ENCODE measurements at places on chromosomes 5 and 9.

- DNase-seq, result no peak
Observed at GRCh38 chr5:173972925-173973615, 15.9 kb upstream of the C5orf47 start.

DNA sequence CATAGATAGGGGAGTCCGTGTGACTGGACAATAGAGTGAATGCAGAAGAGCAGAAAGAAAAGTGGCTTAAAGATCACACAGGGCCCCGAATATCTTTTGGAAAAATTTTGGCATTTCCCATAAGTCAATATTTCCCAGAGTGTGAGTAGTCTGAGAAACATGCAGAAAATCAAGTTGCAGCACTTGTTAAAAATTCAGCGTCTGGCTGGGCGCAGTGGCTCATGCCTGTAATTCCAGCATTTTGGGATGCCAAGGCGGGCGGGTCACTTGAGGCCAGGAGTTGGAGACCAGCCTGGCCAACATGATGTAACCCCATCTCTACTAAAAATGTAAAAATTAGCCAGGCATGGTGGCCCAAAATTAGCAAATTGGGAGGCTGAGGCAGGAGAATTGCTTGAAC is 227.0 kb downstream of the DRD1 start:
- no peak for DNase-seq

DNA sequence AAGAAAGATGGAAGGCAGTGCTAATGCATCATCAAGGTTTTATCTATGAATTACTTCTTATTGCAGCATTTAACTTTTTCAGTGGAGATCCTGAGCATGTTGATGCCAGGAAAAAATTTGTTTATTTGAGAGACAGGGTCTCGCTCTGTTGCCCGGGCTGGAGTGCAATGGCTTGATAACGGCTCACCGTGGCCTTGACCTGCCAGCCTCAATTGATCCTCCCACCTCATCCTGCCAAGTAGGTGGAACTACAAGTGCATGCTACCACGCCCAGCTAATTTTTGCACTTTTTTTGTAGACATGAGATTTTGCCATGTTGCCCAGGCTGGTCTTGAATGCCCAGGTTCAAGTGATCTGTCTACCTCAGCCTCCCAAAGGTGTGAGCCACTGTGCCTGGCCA is 47.2 kb downstream of the AOPEP start:
- no peak for DNase-seq

DNA sequence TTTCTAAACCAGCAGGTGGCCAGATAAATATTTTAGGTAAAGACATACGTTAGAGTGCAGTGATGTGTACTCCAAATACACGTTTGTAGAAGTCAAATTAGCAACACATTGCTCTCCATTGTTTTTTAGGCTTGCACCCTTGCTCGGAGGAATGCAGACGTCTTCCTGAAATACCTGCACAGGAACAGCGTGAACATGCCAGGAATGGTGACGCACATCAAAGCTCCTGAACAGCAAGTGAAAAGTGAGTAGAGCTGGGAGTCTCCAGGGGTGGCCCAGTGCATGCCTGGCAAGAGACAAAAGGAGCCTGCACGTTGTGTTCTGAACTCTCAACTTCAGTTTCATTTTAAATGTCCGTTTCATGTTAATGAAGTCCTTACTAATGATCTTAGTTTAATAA is 207.5 kb upstream of the OTULINL start:
- DNase-seq, result no peak

- DNase-seq, result no peak
Observed at GRCh38 chr5:159208514-159209437, 577 bp downstream of the RNF145 start.

DNA sequence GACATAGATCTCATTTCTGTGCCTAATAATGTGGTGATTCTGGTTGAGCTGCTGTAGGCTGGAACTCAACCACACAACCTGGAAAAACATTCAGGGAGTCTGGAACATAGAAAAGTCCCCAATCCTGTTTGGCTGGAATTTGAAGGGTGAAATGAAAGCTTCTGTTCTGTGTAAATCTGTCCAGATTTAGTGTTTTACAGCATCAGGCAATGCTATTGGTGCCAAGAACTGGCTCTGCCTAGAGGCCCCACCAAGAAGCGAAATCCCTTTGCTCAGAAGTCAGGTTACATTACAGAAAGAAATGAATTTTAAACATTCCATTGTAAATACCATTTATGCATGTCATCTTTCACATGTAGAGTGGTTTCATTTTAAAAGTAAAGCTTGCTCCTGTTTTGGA is 56.3 kb downstream of the TMEM174 start:
- no peak for DNase-seq

DNA sequence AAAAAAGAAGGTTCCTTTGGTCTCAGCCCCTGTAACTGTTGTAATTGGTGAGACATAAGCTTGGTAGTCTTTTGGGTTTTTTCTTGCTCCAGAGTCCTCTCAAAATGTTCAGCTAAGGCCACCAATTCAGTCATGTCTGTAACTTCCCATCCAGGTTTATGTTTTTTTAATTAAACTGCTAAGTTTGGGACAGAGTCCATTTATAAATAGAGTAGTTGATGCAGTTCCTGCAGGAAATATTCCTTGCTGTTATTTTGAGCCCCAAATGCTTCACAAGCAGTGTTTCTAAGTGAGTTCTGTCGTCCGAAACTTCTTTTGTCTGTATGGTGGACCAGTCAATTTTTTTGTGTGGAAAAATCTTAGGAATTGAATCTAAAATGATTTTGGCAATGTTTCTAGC is 155.0 kb downstream of the AOPEP start:
- DNase-seq, result no peak

- DNase-seq, result no peak
Observed at GRCh38 chr9:88916894-88917293, 74.4 kb upstream of the S1PR3 start.

- no peak for DNase-seq
Observed at GRCh38 chr5:26660116-26660515, 378.3 kb downstream of the CDH9 start.

GRCh38 chr9:23555851-23556250 is 270.2 kb downstream of the ELAVL2 start:
- DNase-seq, result peak; percentile 33

GRCh38 chr5:127564002-127564769 is 46.7 kb downstream of the PRRC1 start:
- DNase-seq, result peak; percentile 30

GRCh38 chr9:88660611-88661010 is 125.6 kb downstream of the NXNL2 start:
- DNase-seq, result no peak

- DNase-seq, result no peak
Observed at GRCh38 chr9:112059145-112059965, 115.7 kb downstream of the SUSD1 start.

- no peak for DNase-seq
Observed at GRCh38 chr9:706606-707459, 134.7 kb upstream of the DMRT1 start.

Measured in NCI-H2081 treated with DMSO at 0.1 percent for 48 hours (cell line).